ENCODE measurements at places on chromosomes 6 and 20.
A peak's percentile ranks its signal among the peaks of the same experiment; 100 is the strongest.

- no peak for DNase-seq
Observed at GRCh38 chr20:47720636-47721427, 64.4 kb downstream of the SULF2 start.

DNA sequence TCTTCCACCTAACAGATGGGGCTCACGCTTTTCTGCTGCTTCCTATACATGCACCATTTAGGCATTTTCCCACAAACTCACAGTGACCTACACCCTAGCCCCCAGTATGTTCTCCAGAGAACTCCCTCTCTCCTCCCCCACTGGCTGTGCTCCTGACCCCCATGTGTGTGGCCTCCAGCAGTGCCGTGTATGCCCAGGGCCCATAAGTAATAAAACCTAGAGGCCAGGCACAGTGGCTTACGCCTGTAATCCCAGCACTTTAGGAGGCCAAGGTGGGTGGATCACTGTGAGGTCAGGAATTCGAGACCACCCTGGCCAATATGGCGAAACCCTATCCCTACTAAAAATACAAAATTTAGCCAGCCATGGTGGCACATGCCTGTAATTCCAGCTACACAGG is 54.7 kb upstream of the NXT1 start:
- no peak for DNase-seq

DNA sequence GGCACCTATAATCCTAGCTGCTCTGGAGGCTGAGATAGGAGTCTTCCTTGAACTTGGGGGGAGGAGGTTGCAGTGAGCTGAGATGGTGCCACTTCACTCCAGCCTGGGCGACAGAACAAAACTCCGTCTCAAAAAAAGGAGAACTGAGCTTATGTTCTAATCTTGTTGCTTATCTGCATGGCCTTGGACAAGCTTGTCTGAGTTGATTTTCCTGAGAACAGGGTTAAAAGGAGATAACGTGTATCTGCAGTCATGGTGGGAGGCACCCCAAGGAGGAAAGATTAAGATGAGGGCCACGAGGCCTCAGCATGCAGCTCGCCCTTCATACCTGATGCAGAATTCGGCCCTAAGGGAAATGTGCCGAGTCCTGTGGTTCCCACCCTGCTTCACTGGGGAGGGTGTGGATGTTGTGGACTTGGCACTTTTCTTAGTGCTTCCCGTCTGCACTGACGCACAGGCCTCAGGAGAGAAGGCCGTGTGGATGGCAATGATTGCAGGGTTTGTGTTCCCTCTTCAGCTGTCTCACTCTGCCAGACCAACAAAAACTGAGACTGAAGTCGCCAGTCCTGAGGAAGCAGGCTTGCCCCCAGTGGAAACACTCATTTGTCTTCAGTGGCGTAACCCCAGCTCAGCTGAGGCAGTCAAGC is 56.3 kb downstream of the EZR start:
- DNase-seq, result no peak

- no peak for DNase-seq
Observed at GRCh38 chr6:151493161-151493803, 535 bp upstream of the CCDC170 start.

- no peak for DNase-seq
Observed at GRCh38 chr6:138844192-138844591, 48.3 kb downstream of the ECT2L start.

DNA sequence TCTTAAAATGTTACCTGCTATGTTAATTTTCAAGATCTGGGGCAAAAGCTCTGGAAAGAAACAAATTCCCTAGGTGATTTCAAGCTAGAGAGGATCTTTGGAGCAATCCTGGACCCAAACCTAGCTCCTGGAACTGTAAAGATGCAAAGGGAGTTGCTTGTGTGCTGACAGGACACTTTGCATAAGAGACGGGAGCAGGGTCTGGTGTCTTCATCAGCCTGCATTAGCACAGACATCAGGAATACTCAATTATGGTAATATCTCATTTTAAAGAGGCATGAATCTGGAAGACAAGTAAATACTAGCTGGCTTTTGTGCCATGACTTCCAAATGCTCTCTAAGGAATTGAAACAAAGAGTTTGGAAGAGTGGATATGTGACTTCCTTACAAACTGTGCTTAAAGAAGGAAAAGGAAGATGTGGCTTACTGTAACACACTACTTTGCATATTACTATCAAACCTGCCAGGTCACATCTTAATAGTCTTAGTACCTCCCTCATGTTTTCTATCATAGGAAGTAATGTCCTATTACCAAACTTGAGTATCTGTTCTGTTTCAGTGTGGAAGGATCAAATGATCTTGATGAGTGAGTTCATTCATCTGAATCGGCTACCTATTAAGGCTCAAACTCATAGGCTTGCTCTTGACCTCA is 193.4 kb downstream of the ALDH8A1 start:
- no peak for DNase-seq

- DNase-seq, result no peak
Observed at GRCh38 chr20:58440021-58440767, 51.2 kb downstream of the VAPB start.

DNA sequence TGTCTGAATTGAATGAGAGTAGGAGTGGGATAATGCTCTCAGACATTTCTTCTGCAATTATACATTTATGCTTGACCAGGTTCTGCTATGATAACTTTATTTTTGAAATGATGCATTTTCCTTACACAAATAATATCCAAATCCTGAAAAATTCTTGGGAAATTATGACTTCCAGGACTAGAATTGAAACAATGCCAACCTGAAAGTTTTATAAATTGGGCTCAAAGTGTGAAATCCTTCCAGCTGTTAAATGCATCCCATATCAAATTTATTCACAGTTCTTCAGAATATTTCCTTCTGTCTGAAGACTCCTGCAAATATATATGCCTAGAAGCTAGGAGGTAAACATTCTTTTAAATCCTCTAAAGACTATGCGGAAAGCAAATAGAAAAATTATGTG is 155.7 kb upstream of the EYA4 start:
- DNase-seq, result no peak

DNA sequence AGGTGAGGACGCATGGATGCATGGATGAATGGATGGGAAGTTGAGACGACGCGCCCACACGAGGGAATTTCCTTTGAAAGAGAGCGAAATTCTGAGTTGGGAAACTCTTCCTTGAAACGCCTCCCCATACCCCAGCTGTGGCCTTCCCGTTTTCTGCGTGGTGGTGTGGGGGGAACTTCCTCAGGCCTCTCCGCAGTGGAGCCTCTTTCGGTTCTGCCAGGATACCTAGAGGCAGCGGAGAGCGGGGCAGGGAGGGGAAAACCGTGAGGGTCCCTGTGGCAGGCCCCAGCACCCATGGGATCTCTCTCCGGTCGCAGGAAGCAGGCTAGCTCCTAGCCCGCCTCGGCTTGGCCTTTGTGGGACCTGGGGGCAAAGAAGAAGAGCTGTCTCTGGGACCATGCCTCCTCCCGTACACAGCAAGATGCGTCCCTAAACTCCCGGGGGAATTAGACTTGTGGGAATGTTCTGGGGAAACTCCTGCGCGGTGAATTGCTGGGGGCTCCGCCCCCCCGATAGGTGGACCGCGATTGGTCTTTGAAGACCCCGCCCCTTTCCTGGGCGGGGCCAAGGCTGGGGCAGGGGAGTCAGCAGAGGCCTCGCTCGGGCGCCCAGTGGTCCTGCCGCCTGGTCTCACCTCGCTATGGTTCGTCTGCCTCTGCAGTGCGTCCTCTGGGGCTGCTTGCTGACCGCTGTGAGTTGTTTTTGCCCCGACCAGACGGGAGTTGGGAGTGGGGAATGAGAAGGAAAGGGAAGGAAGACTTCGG is at the start of gene CD40:
Gene CD40 (plus strand): TSS at position 611 of the 764 bp plus-strand sequence. CDS start 30 bp downstream, at position 641.
- peak; percentile 89 for DNase-seq

Data from stimulated activated naive B cell treated with anti-CD40 and anti-IgM and Interleukin-4, amounts not matched to agents 10 μg/mL and 1 μg/mL and 100 μg/mL, for 72 hours (primary cell).